PC-9 (cell line): ENCODE measurements at places on chromosomes 16 and 17. TPM values are rescaled to one million over a fixed set of nuclear protein-coding genes. Genes with fewer than 3 reads are reported as not detected.

The SLC6A2 gene
- total RNA-seq: 0.50 and 0.61 TPM in 2 replicates

The CCL4L2 gene
- total RNA-seq: not detected in 2 replicates

The DNASE1L2 gene
- total RNA-seq: 6.0 and 7.3 TPM in 2 replicates

The NGFR gene
- 0.11 TPM in 1 of 2 replicates, not detected in the other for total RNA-seq

The CDR2L gene
- total RNA-seq: 15.1 and 22.8 TPM in 2 replicates

The MT3 gene
- total RNA-seq: not detected in 2 replicates

The CCL7 gene
- not detected in 2 replicates for total RNA-seq
